Stimulated activated CD8-positive, alpha-beta memory T cell treated with anti-CD3 and anti-CD28 coated beads, Interleukin-4, amount 100 ng/mL, for 1 hour (primary cell): ENCODE measurements at places on chromosomes 7 and 10.

- DNase-seq = no peak
Measured at GRCh38 chr10:11209830-11210181, 192.1 kb downstream of the CELF2 start.

DNA sequence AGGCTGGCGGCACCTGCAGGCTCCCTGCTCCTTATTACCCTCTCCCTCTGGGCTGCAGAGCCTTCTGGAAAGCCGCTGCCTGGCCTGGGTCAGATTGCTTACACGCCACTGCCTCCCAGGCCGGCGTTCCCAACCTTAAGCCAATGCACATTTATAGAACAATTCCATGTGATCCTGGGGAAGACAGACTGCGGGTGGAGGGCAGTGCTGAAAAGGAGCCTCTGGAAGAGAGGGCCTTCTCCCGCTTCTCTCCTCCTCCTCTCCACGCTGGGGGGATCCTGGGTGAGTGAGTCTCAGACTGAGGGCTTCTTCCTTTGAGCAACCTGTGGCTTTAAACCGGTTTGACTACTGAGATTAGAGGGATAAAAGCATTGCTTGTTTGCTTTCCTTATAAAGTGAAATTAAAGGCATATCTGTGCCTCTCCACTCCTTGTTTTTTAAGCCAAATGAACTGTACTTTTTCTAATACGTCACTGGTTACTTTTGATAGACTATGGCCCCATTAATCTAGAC, 5.5 kb downstream of the TACC2 start:
- DNase-seq = no peak

DNA sequence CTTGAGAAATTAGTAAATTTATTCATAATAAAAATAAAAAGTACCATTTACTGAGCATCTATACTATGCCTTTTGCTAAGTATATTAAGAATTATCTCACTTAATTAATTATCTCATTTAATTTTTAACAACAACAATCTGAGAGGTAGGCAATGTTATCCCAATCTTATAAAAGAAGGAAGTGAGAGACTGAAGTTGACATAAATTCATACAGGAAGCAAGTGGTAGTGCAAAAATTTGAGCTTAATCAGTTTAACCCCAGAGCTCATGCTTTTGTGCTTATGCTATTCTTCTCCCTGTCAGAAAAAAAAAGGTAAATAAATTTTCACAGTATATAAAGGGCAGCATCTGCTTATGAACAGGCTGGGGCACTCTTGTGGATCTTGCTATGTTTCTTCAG, 2.7 kb upstream of the LIPF start:
- no peak for DNase-seq

- DNase-seq = no peak
Measured at GRCh38 chr7:124924906-124925305, 4.7 kb downstream of the POT1 start.

DNA sequence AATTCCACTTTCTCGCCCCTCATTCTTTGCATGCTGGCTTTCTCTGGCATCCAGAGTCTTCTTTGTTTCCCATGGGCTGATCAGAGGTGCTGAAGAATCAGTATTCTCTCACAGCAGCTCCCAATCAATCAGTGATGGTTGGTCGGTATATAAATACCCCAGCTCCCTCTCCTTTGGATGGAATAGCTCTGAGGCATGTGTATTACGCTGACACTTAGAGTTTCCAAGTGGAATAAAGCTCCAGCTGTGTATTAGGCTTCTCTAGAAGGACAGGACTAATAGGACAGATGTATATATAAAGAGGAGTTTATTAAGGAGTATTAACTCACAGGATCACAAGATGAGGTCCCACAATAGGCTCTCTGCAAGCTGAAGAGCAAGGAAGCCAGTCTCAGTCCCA, 218.3 kb upstream of the GRB10 start:
- DNase-seq = no peak

- DNase-seq = no peak
Measured at GRCh38 chr7:26898891-26899290, 34.5 kb upstream of the SKAP2 start.

- DNase-seq = no peak
Measured at GRCh38 chr10:28587970-28588290, 55.0 kb downstream of the WAC start.

- no peak for DNase-seq
Measured at GRCh38 chr7:6631605-6632004, 5.5 kb upstream of the ZNF316 start.

- DNase-seq = no peak
Measured at GRCh38 chr7:77444123-77444522, 28.0 kb upstream of the GSAP start.

DNA sequence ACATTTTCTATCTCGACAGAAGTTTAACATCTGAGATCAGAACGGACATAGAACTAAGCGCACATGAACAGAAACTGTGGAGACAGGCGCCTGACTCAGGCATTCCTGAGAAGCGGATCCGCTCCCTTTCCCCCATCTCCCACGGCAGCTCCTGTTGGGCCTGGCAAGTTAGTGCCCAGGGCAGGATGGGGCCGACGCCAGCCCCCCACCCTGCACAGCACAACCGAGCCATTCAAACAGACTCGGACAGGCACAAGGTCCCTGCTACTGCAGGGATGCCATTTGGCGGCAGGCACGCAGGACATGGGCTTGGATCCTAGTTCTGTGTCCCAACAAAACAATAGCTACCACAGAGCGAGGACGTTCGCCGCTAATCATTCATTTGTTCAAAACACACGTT, 271.8 kb downstream of the USP6NL start:
- DNase-seq = no peak

GRCh38 chr10:21298701-21299100, 226.8 kb downstream of the SKIDA1 start:
- DNase-seq = no peak

DNA sequence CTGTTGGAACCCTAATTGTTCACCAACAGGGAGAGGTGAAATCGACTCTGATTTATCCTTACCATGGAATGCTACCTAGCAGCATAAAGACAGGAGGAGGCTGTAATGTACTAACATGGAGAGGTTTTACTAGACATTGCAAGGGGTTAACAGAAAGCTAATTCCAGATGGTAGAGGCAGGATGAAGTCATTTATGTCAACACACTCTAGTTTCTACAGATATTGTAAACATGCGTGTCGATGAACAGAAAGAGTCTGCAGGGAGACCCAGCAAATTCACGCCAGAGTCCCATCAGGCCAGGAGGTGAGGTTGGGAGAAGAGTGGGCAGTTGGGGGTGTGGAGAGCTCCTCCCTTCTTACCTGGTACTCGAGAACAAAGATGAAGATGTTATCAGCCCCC, 7.0 kb downstream of the NPC1L1 start:
- no peak for DNase-seq

DNA sequence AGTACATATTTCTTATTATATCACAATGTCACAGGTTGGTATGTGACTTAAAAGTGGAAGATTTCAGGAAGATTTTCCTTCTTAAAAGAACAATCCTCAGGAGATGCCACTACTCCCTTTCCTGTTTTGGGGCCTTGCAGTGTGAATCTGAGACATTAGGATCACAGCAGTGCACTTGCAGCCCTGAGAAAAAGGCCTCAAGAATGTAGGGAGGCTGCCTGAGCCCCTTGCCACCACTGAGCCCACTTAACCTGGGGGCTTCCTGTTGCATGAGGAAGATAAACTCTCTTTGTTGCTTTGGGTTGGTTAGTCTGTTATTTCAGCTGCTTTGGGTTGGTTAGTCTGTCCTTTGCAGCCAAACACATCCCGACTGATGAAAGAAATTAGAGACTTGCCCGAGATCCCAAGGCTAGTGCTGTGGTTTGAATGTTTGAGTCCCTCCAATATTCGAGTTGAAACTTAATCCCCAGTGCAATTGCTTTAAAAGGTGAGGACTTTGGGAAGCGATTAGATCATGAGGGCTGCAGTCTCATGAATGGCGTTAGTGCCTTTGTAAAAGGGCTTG, 151.3 kb upstream of the SP4 start:
- no peak for DNase-seq

DNA sequence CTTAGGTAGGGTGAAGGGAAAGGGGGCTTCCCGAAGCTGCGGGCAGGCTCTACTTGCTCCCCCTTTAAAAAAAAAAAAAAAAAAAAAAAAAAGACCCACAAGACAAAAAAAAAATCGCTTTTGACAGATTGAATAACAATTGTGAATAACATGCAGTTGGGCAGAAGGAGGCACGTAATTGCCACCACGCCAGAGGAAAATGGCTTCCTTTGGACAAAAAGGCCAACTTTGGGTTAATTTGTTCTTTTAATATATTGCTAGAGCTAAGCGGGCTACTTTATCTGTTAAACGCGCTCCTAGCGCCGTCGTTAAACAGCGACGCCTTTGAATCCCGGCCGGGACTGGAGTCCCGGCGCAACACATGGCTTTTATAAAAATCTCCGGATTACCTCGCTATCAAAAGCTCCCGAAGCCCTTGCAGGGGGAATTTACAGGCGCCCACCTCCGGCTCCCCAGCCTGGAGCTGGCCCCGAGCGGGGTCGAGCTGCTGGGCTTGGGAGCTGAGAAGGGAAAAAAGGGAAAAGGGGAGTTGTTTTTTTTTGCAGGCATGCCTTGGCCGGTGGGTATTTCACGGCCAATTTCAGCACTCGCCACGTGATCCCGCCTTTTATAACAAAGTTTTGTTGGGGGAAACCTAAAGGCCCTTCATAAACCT, 1.2 kb downstream of the HOXA11 start:
- DNase-seq = no peak

- DNase-seq = no peak
Measured at GRCh38 chr7:137801003-137801402, 45.8 kb downstream of the DGKI start.

DNA sequence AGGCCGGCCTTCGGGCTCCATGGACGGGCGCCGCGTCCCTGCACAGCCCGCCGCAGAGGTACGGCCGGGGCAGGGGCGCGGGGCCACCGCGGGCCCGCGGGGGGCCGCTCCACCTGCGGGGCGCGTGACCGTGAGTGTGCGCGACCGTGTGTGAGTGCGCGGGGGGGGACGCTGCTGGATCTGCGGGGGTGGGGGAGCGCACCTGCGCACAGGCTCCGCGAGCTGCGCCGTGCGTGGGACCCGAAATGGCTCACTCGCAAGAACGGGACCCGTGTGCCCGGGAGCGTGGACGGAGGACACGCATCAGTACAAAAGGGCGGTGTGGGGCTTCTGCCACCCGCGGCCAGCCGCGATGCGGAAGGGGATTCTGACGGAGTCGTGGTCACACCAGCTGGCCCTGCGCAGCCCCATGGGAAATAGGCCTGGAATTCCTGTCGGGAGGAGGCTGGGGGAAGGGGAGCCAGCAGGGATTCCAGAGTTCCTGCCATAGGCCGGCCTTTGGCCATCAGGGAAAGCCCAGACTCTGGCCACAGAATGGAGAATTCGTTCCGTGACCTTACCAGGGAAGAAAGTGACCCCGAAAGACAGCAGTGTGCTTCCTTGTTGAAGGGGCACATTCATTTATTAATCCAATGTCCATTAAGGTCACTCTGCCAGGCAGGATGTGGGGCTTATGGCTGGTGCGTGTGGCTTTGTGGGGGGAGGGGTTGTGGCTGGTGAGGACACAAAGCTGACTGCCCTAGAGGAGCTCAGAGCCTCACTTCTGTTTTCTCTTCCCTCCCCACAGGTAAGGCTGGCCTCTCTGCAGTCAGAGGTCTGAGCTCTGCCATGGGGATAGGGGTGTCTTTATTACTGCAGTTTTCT, 494 bp downstream of the REPIN1 start:
- no peak for DNase-seq

- DNase-seq = no peak
Measured at GRCh38 chr7:8263048-8263447, 1.1 kb upstream of the ICA1 start.

GRCh38 chr7:138208142-138208570, 131.9 kb downstream of the AKR1D1 start:
- no peak for DNase-seq

- DNase-seq = no peak
Measured at GRCh38 chr10:10138685-10139084, 879.0 kb upstream of the CELF2 start.

- no peak for DNase-seq
Measured at GRCh38 chr10:133010095-133010842, 67.9 kb upstream of the CFAP46 start.

- DNase-seq = no peak
Measured at GRCh38 chr7:128861957-128862570, 592 bp upstream of the ATP6V1F start.

GRCh38 chr7:90869335-90869734, 273.2 kb downstream of the CDK14 start:
- DNase-seq = no peak

DNA sequence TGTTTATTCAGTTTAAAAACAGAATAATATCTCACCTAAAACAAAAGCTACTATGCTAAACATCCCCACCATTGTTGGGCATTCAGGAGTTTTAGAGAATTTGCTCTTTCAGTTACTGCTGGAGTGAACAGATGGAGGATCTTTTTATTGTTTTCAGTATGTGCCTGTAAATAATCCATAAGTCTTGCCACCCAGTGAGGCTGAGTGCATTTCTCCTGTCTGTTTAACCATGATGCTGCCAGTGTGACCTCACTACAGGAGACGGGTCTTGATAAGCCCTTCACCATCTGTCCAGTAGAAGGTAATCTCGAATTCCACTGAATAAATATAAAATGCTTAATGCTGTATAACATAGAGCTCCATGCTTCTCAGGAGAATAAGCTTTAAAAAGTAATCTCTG, 430.9 kb downstream of the POM121L12 start:
- no peak for DNase-seq

GRCh38 chr7:2110610-2111396, 121.9 kb downstream of the MAD1L1 start:
- DNase-seq = no peak

DNA sequence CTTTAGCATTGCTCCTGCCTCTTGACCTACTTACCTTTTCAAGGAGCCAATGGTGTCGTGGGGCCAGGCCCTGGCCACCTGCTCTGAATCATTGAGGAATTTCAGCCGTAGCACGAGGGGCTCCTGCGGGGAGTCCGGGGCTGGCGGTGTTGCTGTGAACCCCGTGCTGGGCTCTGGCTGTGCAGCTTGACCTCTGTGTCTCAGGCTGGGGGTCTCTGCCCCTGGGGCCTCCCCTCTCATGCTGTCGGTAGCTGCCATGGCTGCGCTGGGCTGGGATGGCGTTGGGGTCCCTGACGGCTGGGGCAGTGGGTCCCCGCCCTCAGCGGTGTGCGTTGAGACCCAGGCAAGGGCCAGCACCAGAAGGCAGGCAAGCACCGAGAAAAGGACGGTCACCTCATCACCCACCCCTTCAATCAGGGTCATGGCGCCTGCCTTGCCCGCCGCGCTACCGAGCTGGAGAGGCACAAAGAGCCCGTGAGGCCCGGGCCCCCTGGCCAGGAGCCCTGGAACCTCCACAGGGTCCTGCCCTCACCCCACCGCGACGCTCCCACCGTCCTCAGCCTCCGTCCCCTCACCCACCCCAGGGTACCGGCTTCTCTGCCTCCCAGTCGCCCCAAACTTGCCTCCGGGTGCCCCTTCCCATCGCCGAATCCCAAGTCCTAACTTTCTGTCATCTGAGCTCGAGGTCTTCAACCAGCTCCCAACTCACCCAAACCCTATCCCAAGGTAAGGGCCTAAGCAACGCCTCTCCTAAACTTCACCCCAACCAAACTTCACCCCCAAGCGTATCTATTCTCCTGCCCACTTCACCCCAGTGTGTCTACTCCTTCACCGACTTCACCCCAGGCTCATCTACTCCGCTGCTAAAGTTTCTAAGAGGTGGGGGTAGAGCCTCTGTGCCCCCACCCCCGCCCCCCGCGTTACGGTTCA, 887 bp downstream of the TMUB1 start:
- no peak for DNase-seq

- DNase-seq = no peak
Measured at GRCh38 chr10:11276449-11276990, 258.8 kb downstream of the CELF2 start.
